Memory B cell (primary cell): ENCODE measurements at places on chromosomes 1 and 21.

GRCh38 chr1:34113362-34113761, 51.7 kb downstream of the CSMD2 start:
- no peak for DNase-seq

DNA sequence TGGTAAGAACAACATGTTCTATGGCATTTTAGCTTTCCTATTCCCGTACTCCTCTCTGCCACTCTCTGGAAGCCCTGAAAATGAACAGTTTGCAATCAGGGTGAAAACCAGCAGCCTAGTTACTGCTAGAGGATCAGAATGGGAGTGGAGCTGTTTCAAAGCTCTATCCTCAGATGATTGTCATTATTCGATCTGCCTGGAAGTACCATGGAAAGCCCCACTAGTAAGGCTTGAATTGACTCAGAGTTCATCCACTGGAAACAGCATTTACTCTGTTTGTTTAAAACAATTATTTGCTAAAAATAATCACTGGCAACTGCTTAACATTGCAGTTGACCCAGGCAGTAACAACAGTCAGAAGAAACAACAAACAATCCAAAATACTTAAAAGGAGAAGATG, 91.2 kb downstream of the USH2A start:
- no peak for DNase-seq

- no peak for DNase-seq
These were observed 70.9 kb upstream of the PLA2G4A start for GRCh38 chr1:186757851-186758250.

- no peak for DNase-seq
These were observed at the start of gene B3GALNT2 for GRCh38 chr1:235504122-235504493. TSS of gene B3GALNT2 (minus strand) at chr1:235504452. CDS start at chr1:235504252, 200 bp downstream.

GRCh38 chr1:115364780-115365155, 26.7 kb upstream of the NGF start:
- DNase-seq: no peak

GRCh38 chr1:45067806-45068205, 55.8 kb downstream of the UROD start:
- no peak for DNase-seq

DNA sequence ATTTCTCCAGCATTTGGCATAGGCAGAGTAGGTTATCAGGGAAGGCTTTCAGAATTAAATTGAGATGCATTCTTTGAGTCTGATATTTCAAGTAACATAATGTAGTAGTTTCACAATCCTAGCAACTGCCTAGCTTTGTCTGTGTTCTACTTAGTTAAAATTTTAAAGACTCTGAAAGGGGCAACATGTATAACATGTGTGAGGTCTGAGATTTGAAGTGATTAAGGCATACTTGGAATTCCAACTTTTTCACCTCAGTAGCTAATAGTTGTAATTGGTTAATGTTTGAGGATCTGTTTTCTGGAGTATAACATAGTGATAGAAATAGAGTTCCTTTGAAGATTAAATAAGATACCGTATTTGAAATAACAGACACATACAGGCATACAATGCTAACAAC, 335.2 kb upstream of the BEND5 start:
- no peak for DNase-seq

DNA sequence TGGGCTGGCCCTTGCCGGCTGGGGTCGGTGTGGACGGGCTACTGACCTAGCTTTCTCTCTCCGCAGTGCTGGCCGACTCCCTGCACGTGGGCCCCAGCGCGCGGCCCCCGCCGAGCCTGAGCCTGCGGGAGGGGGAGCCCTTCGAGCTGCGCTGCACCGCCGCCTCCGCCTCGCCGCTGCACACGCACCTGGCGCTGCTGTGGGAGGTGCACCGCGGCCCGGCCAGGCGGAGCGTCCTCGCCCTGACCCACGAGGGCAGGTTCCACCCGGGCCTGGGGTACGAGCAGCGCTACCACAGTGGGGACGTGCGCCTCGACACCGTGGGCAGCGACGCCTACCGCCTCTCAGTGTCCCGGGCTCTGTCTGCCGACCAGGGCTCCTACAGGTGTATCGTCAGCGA, 34.9 kb downstream of the PTGFRN start:
- no peak for DNase-seq

DNA sequence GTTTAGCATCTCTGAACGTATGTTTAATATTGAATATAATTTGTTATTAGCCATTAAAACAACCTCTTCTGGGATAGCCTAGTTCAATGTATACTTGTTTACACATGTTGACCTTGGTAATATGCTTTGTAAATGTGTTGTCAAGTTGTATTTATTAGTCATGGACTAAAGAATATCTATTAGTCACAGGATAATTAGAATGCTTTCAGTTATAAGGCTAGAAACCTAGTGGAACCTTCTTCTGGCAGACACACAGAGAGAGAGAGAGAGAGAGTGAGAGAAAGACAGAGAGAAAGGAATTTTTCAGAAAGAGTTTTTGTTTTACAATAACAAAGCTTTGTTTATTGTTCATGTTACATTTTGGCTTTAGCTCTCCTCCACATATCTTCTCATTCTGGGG, 181.1 kb upstream of the APP start:
- no peak for DNase-seq

DNA sequence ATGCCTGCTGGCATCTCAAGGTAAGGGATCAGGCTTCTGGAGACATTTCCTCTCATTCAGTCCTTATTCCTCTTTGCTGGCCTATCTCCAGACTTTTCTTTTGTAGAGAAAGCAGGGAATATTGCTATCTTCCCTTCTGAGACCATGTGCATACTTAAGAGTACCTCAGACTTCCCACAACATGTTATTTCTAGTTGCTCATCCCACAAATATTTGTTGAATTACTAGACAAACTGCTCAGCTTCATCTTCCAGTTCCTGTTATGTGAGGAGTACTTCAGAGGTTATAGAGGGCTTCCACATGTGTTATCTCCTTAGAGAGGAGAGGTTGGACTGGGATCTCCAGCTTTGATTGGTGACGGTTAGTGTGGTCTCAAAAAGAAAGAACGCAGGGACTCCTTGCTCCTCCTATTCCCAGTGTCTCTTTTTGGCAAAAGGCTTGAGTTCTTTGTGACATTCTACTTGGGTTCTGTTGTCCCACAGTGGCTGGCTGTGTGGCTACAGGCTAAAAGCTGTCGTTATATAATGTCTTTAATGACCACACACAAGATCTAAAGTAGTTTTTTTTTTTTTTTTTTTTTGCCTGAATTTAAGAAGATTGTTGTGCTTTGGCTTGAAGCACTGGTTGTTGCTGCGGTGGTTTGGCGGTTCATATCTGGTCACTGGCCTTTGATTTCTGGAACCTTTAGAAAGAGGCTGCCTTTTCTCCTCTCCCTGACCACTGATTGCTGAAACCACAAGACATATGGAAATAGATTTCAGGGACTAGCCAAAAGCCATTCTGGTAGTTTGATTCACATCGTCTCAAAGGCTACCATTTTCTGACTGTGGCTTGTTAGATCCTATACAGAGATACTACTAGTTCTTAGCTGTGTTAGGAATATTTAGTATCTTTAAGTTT, 78.7 kb downstream of the FGGY start:
- DNase-seq: no peak

DNA sequence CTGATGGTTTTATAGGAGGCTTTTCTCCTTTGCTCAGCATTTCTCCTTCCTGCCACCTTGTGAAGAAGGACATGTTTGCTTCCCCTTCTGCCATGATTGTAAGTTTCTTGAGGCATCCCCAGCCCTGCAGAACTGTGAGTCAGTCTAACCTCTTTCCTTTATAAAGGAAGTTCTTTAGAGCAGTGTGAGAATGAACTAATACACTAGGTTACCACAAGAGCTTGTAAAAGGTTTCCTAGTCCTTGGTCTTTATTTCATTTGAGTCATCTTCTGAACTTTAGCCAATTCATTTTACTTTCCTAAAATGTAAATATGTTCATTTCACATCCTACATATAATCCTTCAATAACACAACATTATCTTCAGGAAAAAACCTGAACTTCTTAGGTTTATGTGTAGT, 365.3 kb downstream of the HHIPL2 start:
- no peak for DNase-seq

DNA sequence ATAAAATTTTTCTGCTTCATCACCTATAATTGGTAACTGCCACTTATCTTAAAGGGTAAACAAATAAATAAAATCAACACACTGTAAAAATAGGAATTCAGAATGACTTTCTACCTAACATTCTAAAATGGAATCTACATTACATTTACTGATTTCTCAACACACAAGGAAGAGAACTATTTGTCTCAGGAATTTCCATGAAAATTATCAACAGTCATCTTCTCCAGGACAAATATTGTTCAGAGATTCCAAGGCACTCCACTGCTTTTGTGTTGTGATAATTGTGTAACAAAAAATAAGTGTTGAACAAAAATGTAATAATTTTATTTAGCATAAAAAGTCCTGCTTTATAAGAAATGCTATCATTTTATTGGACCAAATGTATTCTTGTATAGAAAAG, 7.3 kb downstream of the ODF2L start:
- no peak for DNase-seq

- DNase-seq: no peak
These were observed 163.4 kb downstream of the ADGRL4 start for GRCh38 chr1:78843111-78843510.

DNA sequence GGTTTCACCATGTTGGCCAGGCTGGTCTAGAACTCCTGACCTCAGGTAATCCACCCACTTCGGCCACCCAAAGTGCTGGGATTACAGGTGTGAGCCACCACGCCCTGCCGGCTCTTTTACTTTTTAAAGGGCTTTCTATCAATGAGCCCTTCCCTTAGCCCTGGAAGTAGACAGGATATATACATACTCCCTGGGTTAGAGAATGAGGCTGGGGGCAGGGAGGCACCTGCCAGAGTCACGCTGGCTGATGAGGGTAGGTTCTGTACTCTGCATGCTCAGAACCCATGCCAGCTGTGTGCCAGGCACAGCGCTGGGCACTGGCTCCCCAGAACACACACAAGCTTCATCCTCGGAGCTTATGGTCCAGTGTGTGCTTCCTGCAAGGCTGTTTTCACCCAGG, 113.6 kb upstream of the IPO9 start:
- no peak for DNase-seq

DNA sequence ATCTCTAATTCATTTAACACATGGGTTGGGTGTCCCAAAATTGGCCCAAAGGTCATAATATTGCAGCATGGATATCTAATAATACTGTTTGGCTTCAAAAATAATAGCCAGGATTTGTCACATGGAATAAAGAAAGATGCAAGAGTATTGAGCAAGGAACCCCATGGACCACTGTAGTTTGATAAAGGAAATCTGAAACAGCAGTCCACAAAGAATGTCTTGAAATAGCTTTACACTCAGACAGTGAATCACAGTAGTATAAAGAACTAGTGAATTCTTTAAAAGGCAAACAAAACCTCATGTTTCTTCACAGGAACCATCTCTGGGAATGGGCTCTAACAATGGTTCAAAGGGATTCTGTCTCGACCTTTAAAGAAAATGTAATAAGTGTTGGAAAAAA, 576.1 kb upstream of the ZRANB2 start:
- DNase-seq: no peak

DNA sequence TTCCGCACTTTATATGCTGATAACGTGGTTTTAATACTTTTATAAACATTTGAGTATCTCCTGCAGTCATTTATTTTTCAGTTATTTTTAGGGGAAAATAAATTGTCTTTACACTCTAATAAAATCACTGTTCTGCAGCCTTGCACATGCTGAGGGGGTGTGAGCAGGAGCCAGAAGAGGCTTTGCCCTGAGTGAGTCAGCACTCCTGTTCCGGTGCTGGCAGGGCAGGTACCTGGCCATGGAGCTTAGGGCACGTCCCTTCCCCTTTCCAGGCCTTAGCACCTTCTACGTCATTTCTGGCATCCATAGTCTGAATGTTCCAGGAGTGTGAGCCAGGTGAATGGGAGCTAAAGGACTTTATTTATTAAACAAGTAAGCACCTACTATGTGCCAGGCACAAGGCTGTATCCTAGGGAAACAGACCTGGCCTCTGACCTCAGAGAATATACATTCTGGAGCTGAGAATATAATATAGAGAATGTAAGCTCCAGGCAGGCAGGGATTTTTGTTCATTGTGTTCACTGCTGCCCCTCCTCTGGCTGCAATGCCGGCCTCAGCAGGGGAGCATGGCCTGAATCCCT, 402.9 kb downstream of the PTPRU start:
- peak; percentile 2 for DNase-seq
